Activated T-cell treated with anti-CD3 and anti-CD28 coated beads for 4 hours (primary cell): ENCODE measurements at places on chromosomes 4 and X.

DNA sequence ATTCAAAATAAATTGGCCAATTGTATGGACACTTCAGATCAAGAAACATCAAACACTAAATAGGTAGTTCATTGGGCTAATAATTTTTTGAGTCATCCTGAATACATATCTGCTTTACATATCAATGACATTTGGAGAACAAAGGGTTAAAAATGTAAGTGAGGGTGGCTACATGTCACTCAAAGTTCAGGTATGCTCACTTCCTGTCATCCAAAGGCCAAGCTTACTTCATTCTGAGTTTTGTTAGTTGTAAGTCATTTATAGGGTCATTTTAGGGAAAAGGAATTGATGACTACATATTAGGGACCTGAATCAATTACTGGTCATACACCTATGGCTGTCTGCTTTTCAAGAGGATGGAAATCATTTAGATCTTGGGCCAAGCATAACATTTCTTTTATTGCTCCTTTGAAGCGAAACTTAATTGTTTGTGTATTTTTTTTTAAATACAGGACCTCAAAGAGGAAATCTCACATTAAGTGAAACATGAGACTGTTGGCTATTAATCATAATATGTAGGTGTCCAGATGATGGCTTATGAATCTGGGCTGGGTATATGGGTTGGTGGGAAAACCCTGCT, 119.2 kb upstream of the LEF1 start:
- DNase-seq, result no peak

GRCh38 chrX:1389181-1389992, 2.5 kb downstream of the SLC25A6 start:
- DNase-seq, result no peak

DNA sequence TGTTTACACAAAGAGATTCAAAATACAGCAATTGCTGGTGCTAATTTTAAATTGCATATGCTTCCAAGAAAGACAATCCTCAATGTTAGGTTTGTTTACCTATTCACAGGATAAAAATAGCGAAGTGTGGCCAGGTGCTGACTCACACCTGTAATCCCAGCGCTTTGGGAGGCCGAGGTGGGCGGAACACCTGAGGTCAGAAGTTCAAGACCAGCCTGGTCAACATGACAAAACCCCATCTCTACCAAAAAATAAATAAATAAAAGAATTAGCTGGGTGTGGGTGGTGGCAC, 77.7 kb downstream of the OPHN1 start:
- no peak for DNase-seq

- no peak for DNase-seq
Observed at GRCh38 chr4:53646795-53647194, 55.5 kb upstream of the LNX1 start.

DNA sequence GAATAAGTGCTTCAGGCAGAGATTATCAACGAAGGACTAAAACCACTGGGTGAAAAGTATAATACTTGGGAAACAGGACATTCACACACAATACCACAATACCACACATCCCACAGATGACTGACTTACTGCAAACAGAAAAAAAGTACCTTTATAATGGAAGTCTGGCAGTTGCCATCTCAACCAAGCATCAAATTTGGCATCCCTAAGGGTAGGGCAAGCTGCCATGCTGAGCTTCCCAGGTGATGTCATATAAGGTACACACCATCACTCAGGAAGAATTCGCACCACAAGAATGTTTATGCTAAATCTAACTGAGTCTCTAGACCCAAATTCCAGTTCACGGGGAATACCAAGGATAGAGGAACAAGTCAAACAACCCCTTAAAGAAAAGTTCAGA, 9.1 kb downstream of the QDPR start:
- no peak for DNase-seq

DNA sequence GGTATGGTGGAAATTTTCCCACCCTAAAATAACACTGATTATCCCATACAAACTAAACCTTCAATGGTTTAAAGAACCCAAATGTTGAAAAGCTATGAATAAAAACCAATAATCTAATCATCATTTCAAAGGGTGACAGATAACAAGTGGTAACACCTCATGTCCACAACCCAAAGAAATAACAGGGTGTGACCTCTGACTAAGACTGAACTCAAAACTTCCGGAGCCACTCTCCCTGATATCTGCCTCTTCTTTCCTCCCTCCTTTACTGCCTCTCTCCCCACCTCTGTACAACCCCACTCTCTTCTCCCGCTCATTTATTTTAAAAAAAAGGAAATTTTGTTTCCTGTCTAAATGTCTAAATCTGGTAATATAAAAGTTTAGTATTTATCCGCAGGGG, 11.5 kb downstream of the FBXW7 start:
- no peak for DNase-seq

- DNase-seq, result no peak
Observed at GRCh38 chrX:68658530-68658929, 11.1 kb downstream of the STARD8 start.

DNA sequence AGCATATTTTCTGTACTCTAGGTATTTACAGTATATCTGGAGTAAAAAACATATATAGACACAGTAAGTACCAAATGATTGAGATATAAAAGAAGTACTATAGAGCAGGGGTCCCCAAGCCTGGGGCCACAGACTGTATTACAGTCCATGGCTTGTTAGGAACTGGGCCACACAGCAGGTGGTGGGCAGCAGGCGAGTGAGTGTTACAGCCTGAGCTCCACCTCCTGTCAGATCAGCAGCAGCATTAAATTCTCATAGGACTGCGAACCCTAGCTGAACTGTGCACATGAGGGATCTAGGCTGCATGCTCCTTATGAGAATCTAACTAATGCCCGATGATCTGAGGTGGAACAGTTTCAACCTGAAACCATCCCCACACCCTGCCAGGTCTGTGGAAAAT, 300.7 kb downstream of the NR3C2 start:
- DNase-seq, result no peak

DNA sequence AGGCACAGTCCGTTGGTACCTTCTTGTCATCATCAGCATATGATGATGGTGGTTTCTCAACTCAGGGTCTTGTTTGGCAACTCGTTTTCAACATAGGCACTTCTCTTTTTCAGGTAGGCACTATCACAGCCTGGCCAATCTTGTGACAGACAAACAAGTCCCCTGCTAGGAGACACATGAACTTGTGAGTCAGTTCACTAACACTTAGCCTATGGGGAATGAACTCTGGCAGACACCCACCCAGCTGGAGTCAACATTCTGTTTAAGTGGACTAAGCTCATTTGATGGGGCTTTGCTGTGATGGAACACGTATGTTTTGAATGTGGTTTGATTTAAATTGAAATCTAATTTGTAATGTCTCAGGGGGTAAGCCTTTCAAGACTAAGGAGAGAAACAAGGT, 100.7 kb upstream of the MAMLD1 start:
- DNase-seq, result no peak

- no peak for DNase-seq
Observed at GRCh38 chrX:78331708-78332107, 4.3 kb upstream of the CYSLTR1 start.

- DNase-seq, result no peak
Observed at GRCh38 chrX:46130247-46130646, 415.0 kb downstream of the ZNF674 start.

- no peak for DNase-seq
Observed at GRCh38 chrX:128676651-128677050, 624.4 kb upstream of the ACTRT1 start.

GRCh38 chrX:69496183-69496582, 7.9 kb upstream of the NALF2 start:
- DNase-seq, result no peak

DNA sequence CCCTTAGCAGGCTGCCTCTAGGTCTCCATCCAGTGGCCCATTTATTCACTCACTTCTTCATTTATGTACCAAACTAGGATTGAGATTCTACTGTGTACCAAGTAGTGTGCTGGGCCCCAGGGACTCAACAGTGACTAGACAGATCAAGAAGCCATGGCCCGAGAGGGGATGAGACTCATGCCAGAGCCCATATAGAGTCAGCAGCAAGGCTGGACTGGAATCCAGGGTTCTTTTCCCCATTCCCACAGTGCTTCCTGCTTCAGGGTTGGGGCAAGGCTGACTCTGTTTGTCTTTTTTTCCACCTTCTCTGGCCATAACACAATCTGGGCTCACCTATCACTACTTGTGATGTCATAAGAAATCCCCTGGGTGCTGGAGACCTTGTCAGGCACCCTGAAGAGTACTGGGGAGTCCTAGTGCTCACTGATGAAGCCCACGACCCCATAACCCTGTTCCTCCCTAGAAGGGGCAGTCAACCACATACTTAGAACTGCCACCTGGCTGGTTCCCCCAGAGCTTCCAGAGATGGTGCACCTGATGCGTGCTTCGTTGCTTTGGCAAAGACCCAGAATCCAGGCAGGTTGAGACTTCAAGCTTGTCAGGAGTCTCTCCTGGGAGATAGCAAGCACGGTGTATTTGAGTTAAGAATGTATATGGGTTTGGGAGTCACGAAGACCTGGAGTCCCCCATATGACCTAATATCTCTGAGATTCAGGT, 6.2 kb downstream of the RTL5 start:
- no peak for DNase-seq

DNA sequence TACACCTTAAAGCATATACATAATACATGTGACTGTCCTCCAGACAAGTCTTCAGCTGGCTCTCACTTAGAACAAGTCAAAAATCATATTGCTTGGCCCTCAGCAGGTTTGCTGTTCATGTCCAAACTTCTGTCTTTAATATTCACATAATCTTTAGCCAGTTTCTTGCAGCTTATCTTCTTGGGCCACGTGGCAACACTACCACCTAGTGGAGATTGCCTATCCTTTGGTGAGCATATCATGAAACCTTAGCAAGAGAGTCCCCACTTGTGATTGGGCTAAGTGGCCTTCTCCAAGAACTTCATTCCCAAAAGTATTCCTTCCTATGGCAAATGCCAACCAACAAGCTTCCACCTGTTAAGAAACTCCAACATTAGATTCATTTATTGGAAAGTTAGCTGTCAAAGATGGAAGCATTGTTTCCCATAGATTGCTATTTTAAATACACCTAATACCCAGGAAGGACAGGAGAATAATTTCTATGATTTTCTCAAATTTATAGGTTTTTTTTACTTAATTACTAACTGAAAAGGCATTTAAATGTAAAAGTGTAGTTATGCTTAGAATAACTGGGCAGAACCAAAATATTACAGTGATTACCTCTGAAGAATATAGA, 231.9 kb upstream of the INTU start:
- no peak for DNase-seq

DNA sequence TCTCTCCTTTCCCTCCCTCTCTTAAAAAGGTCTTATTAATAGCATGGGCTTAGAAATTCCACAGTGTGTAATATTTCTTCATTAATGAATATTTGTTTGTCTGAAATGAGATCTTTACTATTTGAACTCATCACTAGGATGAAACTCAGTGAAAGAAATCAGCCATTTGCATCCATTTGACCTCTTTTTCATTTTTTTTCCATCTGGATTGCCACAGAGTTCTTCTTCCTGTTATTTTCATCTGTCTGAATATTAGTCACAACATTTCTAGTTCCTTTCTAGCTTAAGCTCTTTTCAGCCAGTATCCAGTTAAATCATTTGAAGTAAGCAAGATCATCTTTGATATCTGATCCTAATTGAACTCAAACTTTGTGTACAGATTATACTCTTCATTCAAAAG, 69.2 kb upstream of the PLS3 start:
- DNase-seq, result no peak

- no peak for DNase-seq
Observed at GRCh38 chr4:74796631-74797030, 2.3 kb upstream of the BTC start.

DNA sequence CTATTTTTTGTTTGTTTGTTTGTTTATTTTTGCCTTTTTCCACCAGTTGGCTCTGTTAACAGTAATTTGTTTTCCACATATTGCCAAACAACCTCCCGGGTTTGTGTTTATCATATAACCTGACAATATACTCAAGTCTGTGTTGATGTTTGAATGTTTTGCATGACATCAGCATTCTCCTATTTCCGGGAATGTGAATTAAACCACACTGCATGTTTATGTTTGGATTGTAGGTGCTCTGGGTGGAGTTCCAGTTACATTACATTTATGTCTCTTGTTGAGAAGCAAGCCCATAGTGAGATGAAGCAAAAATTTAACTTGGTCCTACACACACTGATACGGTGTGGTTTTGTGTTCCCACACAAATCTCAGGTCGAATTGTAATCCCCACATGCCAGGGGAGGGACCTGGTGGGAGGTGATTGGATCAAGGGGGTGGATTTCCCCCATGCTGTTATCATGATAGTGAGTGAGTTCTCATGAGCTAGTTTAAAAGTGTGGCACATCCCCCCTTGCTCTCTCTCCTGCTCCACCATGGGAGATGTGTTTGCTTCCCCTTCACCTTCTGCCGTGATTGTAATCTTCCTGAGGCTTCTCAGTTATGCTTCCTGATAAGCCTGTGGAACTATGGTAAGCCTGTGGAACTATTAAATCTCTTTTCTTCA, 54.4 kb upstream of the CLNK start:
- DNase-seq, result no peak

GRCh38 chr4:122152711-122153226, 638 bp downstream of the BLTP1 start:
- DNase-seq, result no peak

DNA sequence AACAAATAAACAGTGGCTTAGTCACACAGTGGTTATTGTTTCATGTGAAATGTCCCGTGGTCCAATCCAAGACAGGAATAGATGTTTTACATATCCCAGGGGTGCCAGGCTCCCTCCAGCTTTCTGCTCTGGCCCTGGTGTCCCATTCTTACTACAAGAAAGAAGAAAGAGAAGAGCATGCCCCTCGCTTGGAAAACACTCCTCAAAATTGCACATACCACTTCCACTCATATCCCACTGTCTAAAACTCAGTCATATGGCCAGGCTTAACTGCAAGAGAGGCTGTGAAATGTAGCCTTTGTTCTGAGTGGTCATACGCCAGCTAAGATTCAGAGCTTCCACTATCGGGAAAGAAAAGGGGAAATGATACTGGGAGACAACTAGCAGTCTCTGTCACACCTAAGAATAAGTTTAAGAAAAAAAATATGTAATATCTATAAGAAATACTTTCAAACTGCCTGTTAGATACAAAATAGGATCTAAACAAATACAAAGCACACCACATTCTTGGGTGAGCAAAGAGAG, 306.8 kb upstream of the FAM241A start:
- DNase-seq, result no peak

- DNase-seq, result no peak
Observed at GRCh38 chr4:10466161-10466560, 8.9 kb upstream of the ZNF518B start.

GRCh38 chr4:45580334-45580733, 543.5 kb downstream of the GABRG1 start:
- DNase-seq, result no peak

GRCh38 chrX:127129510-127129909, 310.0 kb downstream of the PRR32 start:
- no peak for DNase-seq

- no peak for DNase-seq
Observed at GRCh38 chrX:49999087-49999486, 76.7 kb downstream of the CLCN5 start.

DNA sequence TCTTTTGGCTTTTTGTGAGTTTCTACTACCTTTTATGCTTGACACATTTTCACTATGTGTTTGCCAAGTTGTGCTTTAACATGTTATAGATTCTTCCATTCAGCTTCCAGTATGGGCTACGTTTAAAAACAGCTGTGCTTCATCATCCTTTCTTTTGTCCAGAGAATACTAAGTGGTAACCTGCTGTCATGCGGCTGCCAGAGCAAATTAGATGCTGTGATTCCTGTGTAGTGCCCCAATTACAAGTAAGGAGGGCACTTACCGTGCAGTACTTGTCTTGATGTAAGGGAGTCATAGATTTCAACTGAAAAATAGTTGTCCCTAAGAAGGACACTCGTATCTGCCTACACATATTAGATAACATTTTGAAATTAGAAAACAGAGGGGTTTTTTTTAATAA, 531.8 kb upstream of the GALNTL6 start:
- DNase-seq, result no peak

- DNase-seq, result no peak
Observed at GRCh38 chr4:189278597-189279165, 662.0 kb upstream of the FRG1 start.
